HCEC 1CT (cell line): ENCODE measurements at places on chromosomes 1 and 21.

DNA sequence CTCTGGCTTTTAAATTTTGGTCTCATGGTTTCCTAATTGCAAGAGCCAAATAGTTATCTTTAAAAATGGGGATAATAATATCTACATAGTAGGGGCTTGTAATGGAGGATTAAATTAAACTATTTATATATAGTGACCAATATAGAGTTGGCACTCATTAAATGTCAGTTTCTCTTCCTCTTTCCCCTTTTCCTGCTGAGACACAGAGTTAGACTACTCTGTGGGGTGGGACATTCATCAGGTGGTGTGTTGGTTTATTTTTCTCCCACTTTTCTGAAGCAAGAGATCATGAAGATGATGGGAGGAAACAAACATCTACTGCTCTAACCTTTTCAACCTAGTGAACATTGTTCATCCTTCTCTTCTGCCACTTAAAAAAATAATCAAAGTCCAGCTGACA lies 17.3 kb upstream of the RAP1A start:
- no peak for DNase-seq

- DNase-seq, result no peak
Measured at GRCh38 chr1:39692152-39693074, 1.2 kb upstream of the HPCAL4 start.

DNA sequence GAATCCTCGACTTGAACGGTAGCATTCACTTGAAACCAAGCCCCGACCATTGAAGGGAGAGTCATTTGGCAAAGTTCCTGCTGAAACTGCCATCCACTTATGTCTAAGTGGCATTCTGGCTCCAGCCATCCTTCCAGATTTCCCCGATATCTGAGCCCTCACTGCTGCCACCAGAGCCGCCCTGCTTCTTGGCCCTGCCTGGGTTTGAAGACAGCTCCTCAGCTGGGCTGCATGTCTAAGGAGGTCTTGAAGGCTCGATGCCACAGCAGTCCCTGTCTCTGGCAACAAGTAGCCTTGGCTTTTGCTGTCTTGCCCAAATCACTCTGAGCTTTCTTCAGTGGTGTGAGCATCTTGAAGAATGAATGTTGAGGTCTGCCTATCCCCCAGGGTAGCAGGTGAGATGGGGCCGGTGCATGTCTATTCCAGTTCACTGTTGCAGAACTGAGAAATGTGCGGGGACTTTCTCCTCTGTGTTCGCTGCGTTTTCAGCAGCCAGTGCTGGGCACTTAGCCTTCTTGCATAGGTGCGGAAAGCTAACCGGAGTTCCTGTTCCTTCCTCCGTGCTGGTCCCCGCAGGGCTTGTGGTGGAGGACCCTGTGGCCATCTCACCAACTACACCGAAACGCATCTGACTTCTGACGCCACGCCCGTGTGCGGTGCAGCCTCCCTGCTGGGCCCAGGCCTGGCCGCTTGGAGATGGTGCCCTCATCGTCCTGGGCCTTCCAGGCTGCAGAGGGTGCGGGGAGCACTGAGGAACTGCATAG lies 29.2 kb downstream of the MAN1C1 start:
- DNase-seq, result no peak

- no peak for DNase-seq
Measured at GRCh38 chr1:22039594-22040285, 12.8 kb upstream of the CDC42 start.

GRCh38 chr1:201970334-201971159 lies 11.9 kb upstream of the RNPEP start:
- no peak for DNase-seq

DNA sequence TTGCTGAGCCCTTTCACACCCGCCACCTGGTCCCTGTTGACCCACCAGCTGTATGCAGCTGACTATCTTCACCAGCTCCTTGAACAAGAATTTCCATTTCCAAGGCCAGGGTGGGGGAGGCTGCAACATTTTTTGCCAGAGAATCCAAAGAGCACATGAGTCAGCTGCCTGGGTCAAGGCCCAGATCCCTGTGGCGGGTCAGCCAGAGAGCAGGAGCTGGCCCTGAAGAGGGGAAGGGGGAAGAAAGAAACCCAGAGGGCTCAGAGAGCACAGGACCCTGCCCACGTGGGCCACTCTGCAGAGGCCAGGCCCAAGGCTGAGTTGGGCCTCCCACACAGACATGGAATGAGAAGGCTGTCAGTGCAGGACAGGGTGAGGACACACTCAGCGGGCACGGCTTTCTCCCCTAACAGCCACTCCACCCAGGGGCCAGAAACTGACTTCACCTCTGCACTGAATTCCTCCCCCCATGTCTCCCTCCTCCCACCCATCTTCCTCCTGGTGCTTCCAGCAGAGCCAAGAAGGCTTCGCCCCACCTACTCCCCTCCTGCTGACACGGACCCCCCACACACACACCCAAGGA lies 28.9 kb downstream of the S100A6 start:
- DNase-seq, result peak; percentile 98

GRCh38 chr1:23908453-23909341 lies 4.5 kb downstream of the CNR2 start:
- DNase-seq, result no peak

GRCh38 chr1:20380616-20381035 lies 90.0 kb downstream of the VWA5B1 start:
- peak; percentile 92 for DNase-seq

DNA sequence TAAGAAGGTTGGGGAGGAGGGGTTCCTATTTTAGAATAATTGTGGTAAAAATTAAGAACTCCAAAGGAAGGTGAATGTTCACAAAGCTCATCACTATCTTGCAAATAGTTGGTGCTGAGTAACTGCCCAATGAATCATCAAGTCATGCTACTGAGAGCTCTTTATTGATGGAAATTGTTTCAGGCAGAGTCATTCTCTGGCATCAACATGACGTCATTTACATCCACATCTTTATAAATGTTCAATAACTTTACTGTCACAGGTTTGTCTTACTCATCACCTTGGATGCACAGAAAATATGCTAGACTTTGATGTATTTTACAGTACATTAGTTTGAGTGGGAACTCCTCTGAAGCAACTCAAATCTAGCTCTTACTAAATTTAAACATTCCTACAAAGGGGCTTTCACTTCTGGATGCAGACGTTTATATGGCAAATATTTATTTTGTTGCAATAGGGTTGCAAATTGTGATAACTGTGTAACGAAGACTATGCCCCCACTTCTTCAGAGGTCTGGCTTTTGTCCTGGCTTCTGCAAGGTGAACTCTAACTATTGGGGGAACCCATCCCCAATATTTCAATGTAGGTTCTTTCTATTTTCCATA lies 273.7 kb upstream of the AJAP1 start:
- DNase-seq, result no peak

GRCh38 chr21:37805266-37805665 lies 111.0 kb downstream of the KCNJ6 start:
- DNase-seq, result no peak

DNA sequence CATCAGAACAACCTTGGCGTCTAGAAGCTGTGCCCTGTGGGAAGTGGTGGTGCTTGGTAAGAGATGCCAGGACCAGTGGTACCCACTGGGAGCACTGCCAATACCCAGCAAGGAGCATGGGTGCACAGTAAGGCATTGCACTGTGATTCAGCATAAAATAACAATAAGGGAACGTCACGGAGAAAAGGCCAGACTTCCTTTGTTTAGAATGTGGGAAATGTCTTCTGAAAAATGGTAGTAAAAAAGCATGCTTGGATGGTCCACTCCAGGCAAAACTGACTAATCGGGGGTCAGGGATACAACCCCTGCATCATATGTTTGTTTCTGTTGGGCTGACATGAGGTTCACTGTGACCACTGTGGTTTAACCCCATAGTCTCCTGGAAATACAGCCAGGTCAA lies 14.7 kb downstream of the METTL18 start:
- peak; percentile 50 for DNase-seq

DNA sequence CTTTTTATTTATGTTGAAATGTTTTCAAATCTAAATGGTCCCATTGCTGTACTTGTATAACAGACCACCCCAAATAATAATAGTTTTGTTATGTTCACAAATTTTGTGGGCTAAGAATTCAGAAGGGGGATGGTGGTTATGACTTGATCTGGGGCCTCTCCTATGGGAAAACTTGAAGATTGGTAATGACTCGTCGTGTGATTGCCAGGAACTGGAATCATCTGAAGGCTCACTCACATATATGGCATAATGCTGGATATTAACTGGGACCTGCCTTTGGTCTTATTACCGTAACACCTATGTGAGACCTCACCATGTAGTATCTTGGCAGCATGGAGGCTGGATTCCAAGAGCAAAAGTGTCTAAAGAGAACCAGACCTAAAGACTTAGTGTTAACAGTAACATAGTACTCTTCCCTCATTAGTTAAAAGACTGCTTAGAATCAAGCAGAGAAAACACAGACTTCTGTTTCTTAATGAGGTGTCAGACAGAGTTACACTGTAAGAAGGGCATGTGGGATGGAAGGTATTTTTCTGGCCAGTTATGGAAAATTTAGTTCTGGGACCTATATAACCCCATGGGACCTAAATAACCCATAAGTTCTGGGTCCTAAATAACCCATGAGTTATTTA lies 11.9 kb downstream of the LYPLAL1 start:
- peak; percentile 26 for DNase-seq

DNA sequence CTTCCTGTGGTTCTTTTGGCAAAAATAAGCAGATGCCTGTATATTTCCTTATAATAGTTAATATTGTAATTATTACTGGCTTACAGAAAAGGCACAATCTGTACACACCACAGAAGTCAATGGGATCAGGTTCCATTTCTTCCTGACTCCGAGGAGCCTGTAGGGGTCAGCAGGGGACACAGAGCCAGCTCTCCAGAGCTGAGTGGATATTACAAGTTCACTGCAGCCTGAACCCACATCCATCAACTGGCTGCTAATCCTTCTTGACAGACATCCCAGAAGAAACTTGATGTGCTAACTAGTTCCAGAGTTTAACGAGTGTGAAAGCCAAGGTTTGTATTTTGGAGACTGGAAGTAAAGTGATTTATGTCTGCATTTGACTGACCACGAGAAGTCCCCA lies 203.8 kb downstream of the LMX1A start:
- DNase-seq, result no peak

GRCh38 chr1:209743145-209743482 lies 12.7 kb upstream of the TRAF3IP3 start:
- peak; percentile 56 for DNase-seq
